Naive thymus-derived CD8-positive, alpha-beta T cell (primary cell): ENCODE measurements at places on chromosomes 7 and 10. TPM values are rescaled to one million over a fixed set of nuclear protein-coding genes. Genes with fewer than 3 reads are reported as not detected.

DNA sequence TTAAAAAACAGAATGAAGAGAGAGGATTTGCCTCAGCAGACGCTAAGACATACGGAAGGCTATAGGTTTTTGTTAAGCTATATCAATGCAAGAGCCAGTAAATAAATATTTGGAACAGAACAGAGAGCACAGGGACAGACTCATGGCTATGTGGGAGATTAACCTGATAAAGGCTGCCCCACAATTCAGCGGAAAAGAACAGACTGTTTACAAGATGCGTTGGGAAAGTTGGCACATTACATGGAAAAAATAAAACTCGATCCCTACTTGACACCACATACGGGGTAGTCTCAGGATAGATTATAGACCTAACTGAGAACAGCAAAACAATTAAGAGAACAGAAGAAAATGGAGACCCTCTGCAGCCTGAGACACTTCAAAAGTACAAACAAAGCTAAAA lies 10.8 kb downstream of the KCNH2 start:
- DNase-seq = no peak
- H3K4me1 ChIP-seq = peaks cover 11% of the 10 kb centered on the region
- no peak overlapping the region for H3K27ac ChIP-seq
- peaks cover 3% of the 10 kb centered on the region for H3K27me3 ChIP-seq

MYOZ1 gene
- total RNA-seq = not detected

DNA sequence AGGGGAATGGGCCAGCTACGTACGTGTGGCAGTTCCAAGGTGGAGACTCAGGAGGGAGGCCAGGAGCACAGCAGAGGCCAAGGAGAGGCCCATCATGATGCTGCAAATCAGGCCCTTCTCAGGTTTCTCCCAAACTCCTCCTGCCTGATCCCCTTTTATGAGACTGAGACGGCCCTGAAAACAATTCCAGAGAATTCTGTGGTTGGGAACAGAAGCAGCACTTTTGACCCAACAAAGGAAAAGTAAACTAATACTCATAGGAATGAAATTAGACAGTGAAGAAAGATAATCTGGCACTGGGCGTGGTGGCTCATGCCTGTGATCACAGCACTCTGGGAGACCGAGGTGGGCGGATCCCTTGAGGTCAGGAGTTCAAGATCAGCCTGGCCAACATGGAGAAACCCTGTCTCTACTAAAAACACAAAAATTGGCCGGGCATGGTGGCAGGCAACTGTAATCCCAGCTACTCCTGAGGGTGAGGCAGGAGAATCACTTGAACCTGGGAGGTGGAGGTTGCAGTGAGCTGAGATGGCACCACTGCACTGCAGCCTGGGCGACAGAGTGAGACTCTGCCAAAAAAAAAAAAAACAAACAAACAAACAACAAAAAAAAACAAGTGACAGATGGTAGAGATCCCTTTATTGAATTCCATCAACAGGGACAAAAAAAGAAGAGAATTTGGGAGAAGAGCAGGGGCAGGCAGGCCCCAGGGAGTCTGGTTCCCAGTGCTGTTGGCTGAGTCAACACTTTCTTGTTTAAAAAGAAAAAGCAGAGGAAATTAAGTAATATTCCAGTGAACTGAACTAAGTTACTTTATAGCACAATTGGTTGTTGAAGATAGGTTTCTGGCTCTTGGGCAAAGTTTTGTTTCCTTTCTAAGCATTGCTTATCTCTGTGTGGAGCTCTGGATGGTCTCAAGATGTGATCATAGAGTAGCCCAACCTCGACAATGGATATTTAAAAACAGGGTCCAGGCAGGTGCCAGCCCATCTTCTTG lies at the start of gene CCL26:
TSS of gene CCL26 (minus strand) at position 131 of the 997 bp plus-strand sequence. CDS start at position 96, 35 bp downstream.
- DNase-seq = no peak
- H3K4me1 ChIP-seq = peaks cover 4% of the 10 kb centered on the region
- H3K27me3 ChIP-seq = no peaks in the 10 kb centered on the region
- H3K4me3 ChIP-seq = no peak within 1 kb of the TSS

WASHC2C gene
- 69.1 TPM for total RNA-seq

DNA sequence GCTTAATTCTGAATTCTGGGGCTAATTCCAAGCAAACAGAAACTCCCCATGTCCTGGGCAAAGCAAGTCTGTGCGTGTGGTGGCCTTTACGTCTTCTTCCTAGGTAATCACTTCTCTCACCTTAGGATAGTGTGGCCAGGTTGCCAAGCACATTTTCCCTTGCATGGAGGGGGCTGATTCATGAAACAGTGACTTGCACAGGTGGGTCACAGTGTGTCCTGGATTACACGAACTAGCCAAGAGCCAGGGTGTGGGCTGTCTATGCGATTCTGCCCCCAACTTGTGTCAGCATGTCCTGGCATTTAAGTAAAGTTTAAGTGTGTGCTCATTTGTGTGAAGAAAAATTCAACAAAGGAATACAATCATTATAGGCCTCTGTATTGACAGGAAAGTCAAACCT lies 18.5 kb upstream of the SEM1 start:
- no peak for DNase-seq
- H3K27me3 ChIP-seq = peaks cover 32% of the 10 kb centered on the region
- no peaks in the 10 kb centered on the region for H3K36me3 ChIP-seq
- H3K27ac ChIP-seq = no peak overlapping the region
- no peak overlapping the region for H3K4me3 ChIP-seq
- no peaks in the 10 kb centered on the region for H3K4me1 ChIP-seq

- peak; percentile 68 for DNase-seq
- H3K27ac ChIP-seq = peak overlapping the region; percentile 80
- H3K4me3 ChIP-seq = peak overlapping the region; percentile 74
- peaks cover 7% of the 10 kb centered on the region for H3K27me3 ChIP-seq
- peaks cover 2% of the 10 kb centered on the region for H3K36me3 ChIP-seq
- H3K4me1 ChIP-seq = peaks cover 37% of the 10 kb centered on the region
Observed at GRCh38 chr7:2715341-2716231, 27.6 kb downstream of the AMZ1 start.

BPGM gene
- total RNA-seq = 25.1 TPM

DNA sequence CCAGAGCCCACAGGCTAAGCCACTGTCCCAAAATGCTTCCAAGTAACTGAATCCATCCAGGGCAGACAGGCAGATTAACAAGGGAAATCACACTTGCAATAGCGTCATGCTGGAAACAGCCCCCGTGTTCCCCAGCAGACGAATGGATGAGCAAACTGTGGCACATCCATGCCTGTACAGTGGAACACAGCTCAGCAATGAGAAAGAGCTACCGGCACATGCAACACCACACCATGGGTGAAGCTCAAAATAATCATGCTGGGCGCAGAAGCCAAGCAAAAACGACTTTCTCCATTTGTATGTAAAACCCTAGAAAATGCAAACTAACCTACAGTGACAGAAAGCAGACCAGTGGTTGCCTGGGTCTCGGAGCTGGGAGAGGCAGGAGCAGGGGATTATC lies 153.1 kb downstream of the SLIT1 start:
- H3K4me3 ChIP-seq = no peak overlapping the region
- H3K36me3 ChIP-seq = no peaks in the 10 kb centered on the region
- H3K27me3 ChIP-seq = peaks cover 13% of the 10 kb centered on the region
- no peak overlapping the region for H3K27ac ChIP-seq
- DNase-seq = no peak
- H3K4me1 ChIP-seq = peaks cover 11% of the 10 kb centered on the region

KCNIP2 gene
- 2.0 TPM for total RNA-seq

HMX2 gene
- total RNA-seq = not detected

- H3K4me1 ChIP-seq = peaks cover 28% of the 10 kb centered on the region
- H3K36me3 ChIP-seq = no peaks in the 10 kb centered on the region
- peak overlapping the region; percentile 75 for H3K27ac ChIP-seq
- H3K4me3 ChIP-seq = no peak overlapping the region
- DNase-seq = no peak
Observed at GRCh38 chr10:3873728-3874461, 88.9 kb upstream of the KLF6 start.

GRCh38 chr10:49369216-49370162 lies 26.4 kb downstream of the DRGX start:
- peaks cover 3% of the 10 kb centered on the region for H3K27me3 ChIP-seq
- no peaks in the 10 kb centered on the region for H3K36me3 ChIP-seq
- H3K27ac ChIP-seq = no peak overlapping the region
- no peak overlapping the region for H3K4me3 ChIP-seq

- no peak for DNase-seq
- no peak overlapping the region for H3K4me3 ChIP-seq
- H3K36me3 ChIP-seq = no peaks in the 10 kb centered on the region
- H3K4me1 ChIP-seq = no peaks in the 10 kb centered on the region
- H3K27ac ChIP-seq = no peak overlapping the region
Observed at GRCh38 chr10:68594405-68594804, 34.3 kb downstream of the TET1 start.

DNA sequence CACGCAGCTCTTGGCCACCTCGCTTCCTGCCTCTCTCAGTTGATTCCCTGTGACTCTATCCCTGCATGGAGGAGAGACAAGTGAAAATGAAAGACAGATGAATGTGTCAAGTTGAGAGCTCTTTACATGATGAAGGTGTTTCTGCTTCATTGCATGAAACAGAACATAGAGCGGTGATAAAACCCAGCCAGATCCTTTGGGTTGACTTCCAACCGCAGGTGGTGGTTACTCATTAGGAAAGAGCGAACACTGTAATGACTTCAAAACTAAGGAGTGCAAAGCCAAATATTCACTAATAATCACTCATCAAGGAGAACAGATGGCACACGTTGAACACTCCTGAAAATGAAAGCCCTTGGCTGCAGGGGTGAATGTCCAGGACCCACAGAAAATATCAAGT lies 31.8 kb upstream of the WDR11 start:
- H3K27me3 ChIP-seq = peaks cover 40% of the 10 kb centered on the region

SMKR1 gene
- total RNA-seq = 3.8 TPM
